Esophagus squamous epithelium (tissue), 5 donors: ENCODE measurements at places on chromosomes 4 and X. TPM values are rescaled to one million over a fixed set of nuclear protein-coding genes. Genes with fewer than 3 reads are reported as not detected.

GRCh38 chr4:10534820-10535219 is 77.6 kb upstream of the ZNF518B start:
- no peak for DNase-seq

- no peak for DNase-seq
Observed at GRCh38 chr4:26131711-26132110, 189.1 kb upstream of the RBPJ start.

DNA sequence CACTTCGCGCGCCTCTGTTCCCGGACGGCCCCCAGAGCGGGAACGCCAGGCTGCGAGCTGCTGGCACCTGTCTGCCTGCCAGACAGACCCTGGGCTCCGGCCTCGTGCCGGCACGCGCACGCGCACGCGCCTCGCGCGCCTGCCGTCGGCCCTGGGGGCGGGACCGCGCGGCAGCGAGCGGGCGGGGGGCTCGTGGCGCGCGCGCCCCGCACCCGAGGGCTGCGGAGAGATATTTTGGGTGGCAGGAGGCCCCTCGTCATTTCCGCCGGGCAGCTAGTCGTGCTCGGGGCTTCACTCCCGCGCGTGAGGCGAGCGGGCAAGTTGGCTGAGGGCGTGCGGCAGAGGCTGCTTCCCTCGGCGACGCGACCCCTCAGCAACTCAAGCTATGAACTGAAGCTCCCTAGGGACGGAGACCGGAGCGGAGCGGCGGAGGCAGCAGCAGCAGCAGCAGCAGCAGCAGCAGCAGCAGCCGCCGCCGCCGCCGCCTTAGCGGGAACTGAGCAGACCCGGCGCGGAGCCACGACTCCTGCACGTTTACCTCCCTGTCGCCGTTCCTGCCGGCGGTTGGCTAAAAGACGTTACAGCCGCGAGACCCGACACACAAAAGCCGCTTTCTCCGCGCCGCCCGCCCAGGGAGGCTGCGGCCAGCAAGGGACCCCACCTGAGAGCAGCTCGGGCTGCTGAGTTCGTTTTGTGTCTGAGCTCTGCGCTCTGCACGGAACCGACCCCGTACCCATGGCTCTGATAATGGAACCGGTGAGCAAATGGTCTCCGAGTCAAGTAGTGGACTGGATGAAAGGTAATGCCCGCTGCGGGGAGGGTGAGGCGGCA is at the start of gene CNKSR2:
TSS of gene CNKSR2 (plus strand) at position 256 of the 831 bp plus-strand sequence. CDS start at position 736, 480 bp downstream.
- no peak for DNase-seq

DNA sequence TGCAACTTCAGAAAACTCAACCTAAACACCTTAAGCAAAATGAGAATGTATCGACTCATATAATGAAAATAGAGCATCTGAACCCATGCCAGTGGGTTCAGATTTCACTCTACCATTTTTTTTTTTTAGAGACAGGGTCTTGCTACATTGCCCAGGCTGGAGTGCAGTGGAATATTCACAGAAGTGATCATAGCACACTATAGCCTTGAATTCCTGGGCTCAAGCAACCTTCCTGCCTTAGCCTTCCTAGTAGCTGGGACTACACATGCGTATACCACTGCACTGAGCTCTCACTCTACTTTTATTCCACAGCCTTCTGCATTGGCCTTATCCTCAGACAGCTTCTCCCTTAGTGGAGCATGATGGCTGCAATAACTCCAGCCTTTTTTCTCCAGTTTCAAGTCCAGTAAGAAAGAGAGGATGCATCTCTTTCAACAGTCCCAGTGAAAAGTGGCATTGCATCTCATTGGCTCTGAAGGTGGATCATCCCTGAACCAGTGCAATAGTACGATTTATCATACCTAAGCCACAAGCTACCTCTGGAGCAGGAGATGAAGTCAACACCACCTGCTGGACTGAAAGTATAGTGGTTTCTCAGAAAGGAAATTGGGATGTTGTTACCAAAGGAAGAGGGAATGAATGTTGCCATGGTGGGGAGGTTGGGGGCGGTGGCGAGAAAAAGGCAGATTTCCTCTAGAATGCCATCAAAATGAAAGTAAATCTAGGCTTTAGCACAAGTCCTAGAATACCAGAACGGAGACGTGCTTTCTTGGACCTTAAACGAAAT is 2.0 kb upstream of the SOD3 start:
- no peak for DNase-seq

The ASMT gene
- not detected for total RNA-seq
